Activated T-cell treated with anti-CD3 and anti-CD28 coated beads for 4 hours (primary cell): ENCODE measurements at places on chromosomes 3 and 15.

DNA sequence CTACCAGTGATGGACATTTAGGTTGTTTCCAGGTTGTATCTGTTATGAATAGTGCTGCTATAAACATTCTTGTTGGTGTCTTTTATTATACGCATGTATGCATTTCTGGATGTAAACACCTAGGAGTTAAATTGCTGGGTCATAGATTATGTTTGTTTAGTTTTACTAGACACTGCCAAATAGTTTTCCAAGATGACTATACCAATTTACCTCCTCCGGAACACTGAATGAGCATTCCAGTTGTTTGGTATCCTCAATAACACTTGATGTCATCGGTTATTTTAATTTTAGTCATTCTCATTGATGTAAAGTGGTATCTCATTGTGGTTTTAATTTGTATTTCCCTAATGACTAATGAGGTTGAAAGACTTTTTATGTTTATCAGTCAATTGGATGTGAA is 36.6 kb upstream of the ARID3B start:
- DNase-seq = no peak

- no peak for DNase-seq
Observed at GRCh38 chr3:103169289-103169688, 734.5 kb downstream of the ZPLD1 start.

DNA sequence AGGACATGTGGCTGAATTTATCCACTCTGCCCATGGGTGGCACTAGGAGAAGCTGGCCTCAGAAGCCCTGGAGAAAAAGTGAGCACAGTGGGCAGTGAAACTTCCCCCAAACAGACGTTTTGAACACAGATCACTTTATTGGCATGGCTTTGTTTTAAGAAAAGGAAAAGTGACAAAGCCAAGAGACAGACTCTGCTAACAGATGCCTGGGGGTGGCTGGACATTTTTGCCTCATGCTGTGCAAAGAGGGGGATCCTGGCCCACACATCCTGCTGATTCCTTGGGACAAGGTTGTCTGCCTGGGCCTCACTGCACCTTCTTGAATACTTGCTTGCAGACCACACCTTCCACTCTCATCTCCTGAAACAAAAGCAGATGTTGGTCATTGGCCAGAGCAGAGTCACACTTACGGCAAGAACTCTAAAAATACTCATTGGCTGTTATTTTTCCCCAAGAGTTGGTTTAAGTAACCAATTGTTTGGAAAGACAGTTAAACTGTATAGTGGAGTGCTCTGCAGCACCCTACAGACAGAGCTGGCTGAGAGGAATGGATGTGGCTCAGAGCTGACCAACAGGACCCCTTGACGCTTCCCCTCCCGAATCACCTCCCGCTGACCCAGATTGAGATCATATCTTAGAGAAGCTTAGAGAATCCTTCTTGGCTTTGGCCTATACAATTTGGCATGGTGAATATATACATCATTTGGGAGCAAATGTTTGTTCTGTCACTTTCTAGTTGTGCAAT is 22.0 kb downstream of the RBP1 start:
- DNase-seq = no peak

DNA sequence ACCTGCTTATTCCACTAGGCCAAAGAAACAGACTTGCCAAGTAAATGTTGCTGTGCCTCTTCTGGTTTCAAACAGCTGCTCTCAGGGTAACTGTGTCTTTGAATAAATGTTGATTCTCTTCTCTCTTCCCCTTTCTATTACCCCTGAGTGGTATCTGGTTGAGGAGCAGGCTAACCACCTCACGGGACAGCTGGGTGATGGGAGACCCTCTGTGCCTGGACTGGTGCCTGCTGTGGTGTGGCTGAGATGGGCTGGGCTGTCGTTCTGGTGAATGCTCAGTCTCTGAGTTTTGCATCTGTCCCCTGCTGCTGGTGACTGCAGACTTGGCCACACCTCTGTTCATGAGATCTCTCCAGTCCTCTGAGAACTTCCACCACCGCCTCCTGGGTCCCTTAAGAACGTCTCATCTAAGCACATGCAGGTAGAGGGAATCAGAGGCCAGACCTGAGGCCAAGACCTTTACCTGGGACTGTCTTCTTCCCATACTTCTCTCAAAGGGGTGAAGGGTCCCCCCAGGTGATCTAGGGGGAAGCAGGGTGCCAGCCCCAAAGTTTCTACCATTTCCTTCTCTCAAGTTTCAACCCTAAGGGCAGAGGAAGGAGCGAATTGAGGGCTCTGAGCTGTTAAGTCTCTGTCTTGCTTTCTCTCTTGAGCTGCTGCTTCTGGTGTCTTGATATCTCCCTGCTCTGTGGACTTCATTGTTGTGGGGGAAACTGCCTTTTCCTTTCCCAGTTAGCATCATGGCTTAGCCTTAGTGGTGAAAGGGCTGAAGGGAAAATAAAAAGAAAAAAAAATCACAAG is 252.9 kb downstream of the EBLN2 start:
- DNase-seq = no peak

DNA sequence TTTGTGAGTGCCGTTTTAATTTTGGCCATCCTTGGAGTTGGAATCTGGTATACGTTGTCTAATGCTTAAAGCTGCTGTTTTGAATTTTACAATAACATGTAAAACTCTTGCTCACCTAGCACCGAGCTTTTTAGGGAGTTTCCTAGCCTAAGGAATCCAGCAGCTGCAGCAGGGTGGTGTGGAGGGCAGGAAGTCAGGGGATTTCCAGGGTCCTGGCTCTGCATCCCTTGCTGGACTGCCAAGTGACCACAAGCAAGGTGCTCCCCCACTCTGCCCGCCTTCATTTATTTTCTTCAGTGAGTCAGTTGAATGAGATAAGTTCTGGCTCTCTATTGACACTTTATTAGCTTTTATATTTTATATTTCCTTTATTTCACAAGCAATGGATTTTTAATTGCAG is 113.7 kb downstream of the ATG7 start:
- DNase-seq = no peak

- no peak for DNase-seq
Observed at GRCh38 chr15:93129702-93130488, 40.9 kb upstream of the RGMA start.

DNA sequence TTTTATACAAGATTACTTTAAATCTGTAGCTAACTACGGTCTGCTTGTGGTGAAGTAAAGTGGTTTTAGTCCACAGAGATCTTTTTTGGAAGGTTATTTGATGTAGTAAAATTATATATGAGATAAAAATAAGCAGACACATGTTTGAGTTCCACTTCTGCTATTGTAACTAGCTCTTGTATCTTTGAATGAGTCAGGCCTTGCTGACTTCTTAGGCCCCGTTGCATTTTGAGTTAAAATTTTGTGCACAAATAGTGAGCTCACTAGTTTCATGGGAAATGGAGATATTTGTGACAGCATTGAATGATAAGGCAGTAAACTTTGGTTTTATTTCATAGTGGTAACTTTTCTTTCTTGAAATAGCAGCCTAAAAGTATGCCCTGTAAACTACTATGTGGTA is 42.6 kb downstream of the ARIH1 start:
- DNase-seq = no peak
